ENCODE measurements at places on chromosomes 4 and X.

DNA sequence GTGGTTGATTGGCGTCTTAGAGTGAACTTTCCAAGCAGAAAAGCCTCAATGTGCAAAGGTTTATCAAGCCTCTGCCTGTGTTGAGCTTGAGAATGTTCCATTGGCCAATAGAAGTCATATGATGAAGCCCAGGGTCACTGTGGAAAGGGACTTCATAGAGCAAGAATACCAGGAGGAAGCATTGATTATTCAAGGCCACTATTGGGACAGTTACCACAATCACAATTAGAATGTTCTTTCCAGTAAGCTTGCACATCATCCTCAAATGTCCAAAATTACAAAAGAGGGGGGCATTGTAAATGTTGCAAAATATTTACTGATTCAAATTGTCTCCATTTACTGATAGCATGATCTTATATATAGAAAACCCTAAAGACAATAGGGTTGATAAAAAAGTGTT, 32.9 kb upstream of the NDP start:
- DNase-seq, result no peak

DNA sequence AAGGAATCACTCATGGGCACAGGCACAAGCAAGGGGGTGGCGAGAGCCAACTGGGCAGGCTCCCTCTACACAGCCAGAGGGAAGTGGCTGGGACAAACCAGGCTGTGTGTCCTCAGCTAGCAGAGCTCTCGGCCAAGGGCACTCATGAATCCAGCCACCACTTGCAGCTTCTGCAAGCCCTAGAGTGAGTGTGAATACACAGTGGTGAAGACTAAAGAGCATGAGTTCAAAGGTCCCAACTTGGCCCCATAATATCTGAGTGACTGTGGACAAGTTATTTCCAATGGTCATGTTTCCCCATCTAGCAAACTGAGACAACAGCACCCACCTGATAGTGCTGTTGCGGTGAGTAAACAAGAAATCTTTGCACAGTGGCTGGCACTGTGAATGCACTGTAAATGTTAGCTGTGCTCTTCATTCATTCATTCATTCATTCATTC, 51.7 kb downstream of the ADGRG2 start:
- DNase-seq, result no peak

DNA sequence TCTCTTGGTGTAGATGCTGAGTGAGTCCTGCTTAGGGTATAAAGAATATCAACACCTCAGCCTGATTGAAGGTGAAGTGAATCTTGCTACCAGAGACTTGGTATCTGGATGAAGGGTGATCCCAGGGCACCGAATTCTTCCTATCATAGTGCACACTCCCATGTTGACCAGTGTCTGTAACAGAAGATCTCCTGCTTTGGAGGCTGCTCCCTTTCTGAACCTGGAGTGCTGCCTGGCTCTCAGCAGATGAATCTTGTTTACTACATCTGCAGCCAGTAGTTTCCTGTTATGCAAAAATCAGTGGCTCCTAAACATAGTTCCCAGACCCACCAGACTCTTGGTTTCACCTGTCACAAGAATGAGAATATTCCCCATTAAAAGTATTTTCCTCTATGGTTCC, 191.7 kb upstream of the GK2 start:
- no peak for DNase-seq

- DNase-seq, result no peak
Observed at GRCh38 chrX:37652589-37653231, 32.9 kb upstream of the XK start.

DNA sequence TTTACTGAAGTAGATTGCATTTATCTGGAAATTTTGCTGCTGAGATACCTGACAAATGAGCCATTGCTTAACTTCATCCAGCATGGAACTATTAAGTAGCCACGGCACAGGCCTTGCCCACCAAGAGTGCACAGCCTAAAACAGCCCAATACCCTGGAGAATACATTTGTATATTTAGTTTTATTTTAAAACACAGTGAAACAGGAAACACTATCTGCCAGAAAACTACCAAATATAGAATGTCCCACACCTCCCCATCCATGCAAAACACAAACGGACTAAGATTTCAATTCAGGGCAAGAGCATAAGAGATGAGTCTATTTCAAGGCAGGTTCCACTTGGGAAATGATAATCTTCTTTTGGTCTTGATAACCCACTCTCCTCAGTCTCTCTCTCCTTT, 57.1 kb downstream of the MAML3 start:
- no peak for DNase-seq
